Motor neuron (in vitro differentiated cells): ENCODE measurements at places on chromosomes 11 and 22. TPM values are rescaled to one million over a fixed set of nuclear protein-coding genes. Genes with fewer than 3 reads are reported as not detected.

- ATAC-seq = no peak
These were observed 368.1 kb downstream of the DCDC1 start for GRCh38 chr11:31001427-31001826.

DNA sequence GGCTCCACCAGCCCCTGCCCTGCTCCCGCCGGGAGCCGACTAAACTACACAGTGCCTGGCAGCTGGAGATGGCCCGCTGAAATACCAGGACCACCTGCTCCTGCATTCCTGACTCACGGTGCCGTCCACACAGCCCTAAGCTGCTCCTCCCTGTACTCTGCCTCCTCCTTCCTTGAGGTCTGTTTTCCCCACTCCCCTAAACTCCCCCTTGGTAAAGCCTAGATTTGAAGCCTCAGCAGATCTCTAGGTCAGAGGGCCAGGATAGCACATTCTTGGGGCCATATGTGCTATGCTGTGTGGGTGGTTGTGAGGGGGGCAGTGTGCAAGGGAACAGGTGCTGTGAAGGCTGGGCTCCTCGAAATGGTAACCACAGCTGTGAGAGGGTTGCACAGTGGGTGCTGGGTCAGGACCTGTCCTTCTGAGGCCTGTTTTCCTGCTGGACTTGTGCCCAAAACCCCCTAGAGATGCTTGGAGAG, 9.7 kb downstream of the LRFN4 start:
- ATAC-seq = peak; percentile 42

GRCh38 chr11:12232817-12233601, 122.6 kb downstream of the MICAL2 start:
- ATAC-seq = no peak

GRCh38 chr22:27775087-27775698, 26.4 kb downstream of the MN1 start:
- no peak for ATAC-seq

GRCh38 chr11:65378208-65378927, 4.1 kb downstream of the SLC25A45 start:
- no peak for ATAC-seq

- ATAC-seq = no peak
These were observed 67.5 kb upstream of the ZBED5 start for GRCh38 chr11:10925149-10925926.

DNA sequence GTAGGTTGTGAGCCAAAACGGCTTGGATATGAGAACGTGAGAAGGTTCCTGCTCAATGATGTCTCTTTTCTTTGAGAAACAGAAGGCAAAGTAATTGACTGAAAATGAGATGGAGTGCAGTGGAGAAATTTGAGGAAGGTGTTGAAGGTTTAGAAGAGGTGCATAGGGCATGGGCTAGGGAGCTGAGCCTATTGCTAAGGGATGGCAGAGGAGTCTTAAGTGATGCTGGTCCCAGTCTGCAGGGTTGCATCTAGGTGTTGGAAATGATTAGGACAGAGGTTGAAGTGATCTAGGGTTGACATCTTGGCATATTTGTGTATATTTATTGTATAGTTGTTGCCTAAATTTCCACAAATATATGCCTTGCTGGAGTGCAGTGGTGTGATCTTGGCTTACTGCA, 2.3 kb downstream of the BIRC3 start:
- no peak for ATAC-seq

GRCh38 chr11:111944651-111945051, 7.5 kb downstream of the DIXDC1 start:
- peak; percentile 70 for ATAC-seq

- ATAC-seq = no peak
These were observed 1055.3 kb downstream of the BRD1 start for GRCh38 chr22:48772286-48772907.

- ATAC-seq = no peak
These were observed 70.2 kb downstream of the CTTN start for GRCh38 chr11:70468256-70469195.

The SMPD1 gene
- total RNA-seq = 19.7 and 20.2 TPM in 2 replicates

The RASSF10 gene
- 0.71 and 1.0 TPM in 2 replicates for total RNA-seq

The LARGE2 gene
- 4.7 TPM in 1 of 2 replicates, not detected in the other for total RNA-seq
